ENCODE measurements at places on chromosomes 2 and 18.

- DNase-seq: no peak
These were observed 814.5 kb downstream of the CBLN2 start for GRCh38 chr18:71729611-71730010.

GRCh38 chr2:130976591-130977237 lies 116.5 kb downstream of the FAM168B start:
- DNase-seq: no peak

DNA sequence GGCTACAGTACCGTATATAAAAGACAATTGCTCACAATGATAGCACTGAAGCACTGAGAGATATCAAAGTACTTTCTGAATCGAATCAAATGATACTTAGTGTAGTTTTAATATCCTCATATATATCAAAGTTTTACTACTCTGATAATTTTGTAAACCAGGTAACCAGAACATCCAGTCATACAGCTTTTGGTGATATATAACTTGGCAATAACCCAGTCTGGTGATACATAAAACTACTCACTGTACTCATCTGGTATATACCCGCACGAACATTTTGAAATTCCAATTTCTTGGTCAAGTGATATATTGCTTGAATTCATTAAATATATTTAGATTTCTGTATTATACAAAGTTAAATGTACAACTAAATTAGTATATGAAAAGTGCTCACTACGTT lies 20.5 kb downstream of the SLC39A6 start:
- no peak for DNase-seq

DNA sequence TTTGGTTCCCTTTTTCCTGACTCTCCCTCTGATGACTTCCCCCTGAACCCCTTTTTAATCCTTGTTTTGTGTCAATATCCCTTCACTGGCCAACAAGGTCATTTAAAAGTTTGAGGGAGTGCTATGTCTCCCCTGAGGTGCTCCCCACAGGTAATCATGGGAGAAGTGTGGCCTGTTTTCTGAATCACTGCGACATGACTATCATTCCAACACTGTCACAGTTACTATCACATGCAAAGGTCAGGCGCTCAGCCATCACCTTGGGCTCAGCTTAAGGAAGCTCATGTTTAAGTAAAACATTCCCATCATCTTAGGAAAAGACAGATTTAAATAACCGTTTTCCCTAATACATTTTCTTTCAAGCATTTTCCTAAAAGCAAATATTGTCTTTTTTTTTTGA lies 20.9 kb upstream of the ACAA2 start:
- no peak for DNase-seq

GRCh38 chr2:203688798-203689197 lies 17.6 kb upstream of the CD28 start:
- peak; percentile 45 for DNase-seq

GRCh38 chr18:74539289-74539688 lies 5.0 kb downstream of the CNDP1 start:
- no peak for DNase-seq

GRCh38 chr2:69733342-69734034 lies 8.4 kb upstream of the ANXA4 start:
- no peak for DNase-seq

DNA sequence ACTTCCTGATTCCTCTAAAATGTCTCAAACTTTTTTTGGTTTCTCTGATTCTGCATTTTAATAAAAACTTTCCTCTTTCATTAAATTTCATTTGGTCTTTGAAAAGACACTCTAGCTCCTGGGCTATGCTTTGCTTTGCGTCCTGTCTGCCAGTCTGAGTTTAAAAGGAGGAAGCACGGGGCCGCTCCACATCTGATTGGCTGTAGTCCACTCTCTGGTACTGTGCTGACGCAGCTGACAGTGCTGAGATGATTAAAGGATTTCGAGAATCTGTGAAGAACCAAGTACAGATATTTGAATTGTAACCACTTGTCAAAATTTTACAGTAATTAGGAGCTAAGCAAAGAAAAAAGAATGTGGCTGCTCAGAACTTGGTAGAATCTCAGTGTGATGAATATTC lies 199.6 kb upstream of the HNMT start:
- no peak for DNase-seq

- no peak for DNase-seq
These were observed 147.5 kb upstream of the SLC39A10 start for GRCh38 chr2:195509551-195509950.

DNA sequence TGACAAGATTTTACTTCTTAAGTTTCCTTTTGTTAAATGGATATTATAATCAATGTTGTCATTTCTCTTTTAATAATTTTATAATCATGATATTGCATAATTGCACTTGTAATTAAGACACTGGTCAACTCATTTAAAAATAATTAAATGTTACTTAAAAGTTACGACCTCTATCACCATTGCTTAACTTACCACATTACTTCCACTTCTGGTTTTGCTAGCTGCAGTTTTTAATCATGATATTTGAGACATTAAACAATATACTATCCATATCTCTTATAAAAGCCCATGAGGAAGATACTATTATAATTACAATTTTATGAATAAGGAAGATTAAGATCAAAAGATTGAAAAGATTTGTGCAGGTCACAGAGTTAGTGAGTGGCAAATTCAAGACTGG lies 502.0 kb downstream of the RNF144A start:
- DNase-seq: no peak

- DNase-seq: no peak
These were observed 124.8 kb downstream of the EPHA4 start for GRCh38 chr2:221447310-221447709.

DNA sequence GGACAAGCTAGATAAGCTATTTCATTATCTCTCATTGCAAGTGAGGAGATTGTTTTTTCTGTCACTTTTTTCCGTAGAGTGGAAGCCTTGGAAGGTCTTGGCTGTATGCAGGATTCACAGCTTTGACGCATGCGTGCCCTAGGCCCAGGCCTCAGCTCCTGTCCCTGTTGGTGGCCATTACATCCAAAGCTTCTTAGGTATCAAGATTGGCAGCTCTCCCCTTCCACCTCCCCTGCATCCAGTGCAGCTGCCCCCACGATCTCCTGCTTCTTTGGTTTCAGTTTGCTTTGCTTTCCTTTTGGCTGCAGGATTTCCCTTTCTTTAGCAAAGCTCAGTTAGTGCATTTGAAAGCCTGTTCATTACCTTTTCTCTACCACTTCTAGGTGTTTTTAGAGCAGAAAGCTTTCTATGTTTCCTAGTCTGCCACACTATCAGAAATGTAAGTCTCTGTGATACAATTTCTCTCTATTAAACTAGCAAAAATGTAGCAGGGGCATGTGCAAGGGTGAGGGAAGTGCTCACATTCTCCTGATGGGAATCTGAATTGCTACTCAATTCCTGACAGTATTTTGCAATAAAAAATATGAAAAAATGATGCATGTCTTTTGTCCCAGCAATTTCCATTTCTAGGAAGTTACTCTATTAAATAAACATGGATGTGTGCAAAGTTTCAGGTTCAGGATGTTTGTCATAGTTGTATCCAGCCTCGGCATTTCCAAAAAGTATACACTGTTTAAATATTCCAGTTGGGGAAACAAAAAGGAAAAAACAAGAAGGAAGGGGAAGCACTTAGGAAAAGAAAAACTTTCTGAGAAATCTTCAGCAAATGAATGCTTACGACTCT lies 91.2 kb downstream of the LIPG start:
- peak; percentile 29 for DNase-seq

Data from renal cortex interstitium (tissue), 15 donors.